NCI-H1694 (cell line): ENCODE measurements at places on chromosomes 12 and 14.
A peak's percentile ranks its signal among the peaks of the same experiment; 100 is the strongest.

GRCh38 chr14:53391631-53392285 is 238.6 kb upstream of the DDHD1 start:
- DNase-seq = no peak

DNA sequence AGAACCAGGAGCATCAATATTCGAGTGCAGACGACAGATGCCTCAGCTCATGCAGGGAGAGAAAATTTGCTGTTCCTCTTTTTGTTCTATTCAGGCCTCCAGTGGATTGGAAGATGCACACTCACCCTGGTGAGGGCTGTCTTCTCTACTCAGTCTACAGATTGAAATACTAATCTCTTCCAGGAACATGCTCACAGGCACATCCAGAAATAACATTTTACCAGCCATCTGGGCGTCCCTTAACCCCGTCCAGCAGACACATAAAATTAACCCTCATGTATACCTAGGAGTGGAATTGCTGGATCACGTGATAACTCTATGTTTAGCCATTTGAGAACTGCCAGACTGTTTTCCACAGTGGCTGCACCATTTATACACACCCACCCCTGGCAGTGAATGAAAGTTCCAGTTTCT is 4.5 kb upstream of the OAS2 start:
- peak; percentile 23 for DNase-seq

DNA sequence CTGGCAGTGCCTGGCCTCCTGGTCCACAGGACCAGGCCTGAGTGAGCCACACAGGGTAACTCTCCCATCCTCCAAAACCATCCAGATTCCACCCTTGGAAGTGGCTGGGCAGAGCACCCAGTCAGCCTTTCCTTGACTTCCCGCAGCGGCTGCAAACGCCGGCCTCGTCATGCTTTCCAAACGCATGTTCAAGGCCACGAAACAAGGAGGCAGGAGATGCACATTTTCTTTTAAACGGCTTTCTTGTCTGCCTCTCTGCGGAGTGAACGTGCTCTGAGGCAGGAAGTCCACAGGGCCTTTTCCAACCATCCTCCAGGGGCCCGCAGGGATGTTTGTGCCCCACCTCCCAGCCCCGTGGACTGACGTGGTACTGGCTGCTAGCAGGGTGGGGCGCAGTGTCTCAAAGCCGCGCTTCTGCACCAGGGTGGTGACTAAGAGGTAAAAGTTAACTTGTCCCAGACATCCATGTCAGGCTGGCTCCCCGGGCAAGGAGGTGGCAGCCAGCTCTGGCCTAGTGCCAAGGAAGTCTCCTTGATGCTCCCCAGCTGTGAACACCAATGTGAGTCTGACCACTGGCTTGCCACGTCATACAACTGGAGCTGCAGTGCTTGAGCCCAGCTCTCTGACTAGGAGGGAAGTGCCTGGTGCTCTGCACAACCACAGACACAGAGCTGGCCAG is 45.0 kb downstream of the KCNA5 start:
- DNase-seq = no peak

DNA sequence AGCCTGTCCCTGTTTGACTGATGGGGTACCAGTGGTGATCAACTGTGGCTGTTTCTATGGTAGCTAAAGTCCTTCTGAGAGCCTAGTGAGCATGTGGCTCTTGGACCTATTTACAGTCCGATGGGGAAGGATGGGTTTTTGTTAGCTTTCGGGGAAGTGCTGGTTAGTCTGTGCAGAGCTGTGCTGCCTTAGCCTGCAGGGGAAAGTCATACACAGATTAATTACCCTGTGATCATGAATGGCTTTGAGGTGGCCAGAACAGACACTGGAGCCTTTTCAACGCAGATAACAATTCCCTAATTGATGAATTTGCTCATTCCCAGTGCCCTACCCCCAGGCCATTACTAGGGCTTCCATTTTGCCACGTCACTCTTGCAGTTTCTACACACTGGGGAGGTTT is 99.7 kb downstream of the WSCD2 start:
- no peak for DNase-seq

DNA sequence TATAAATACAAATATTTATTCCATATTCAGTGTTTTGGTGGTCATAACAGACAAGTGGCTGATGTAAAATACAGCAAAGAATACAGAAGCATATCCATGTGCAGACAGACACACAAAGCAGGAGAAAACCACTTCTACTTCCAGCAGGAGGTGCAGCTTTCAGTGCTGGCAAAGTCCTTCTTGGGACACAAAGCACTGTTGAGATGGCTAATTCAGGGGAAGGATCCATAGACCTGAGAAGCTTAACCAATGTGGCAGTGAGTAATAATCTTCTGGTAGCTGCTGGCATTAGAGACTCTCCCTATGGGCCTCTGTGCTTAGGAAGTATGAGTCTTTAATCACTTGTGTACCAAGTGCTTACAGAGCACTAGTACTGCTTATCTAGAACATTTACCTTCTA is 26.8 kb downstream of the AMN1 start:
- no peak for DNase-seq

GRCh38 chr12:67531501-67531900 is 117.0 kb upstream of the DYRK2 start:
- no peak for DNase-seq

GRCh38 chr14:89773151-89773550 is 181.4 kb downstream of the EFCAB11 start:
- DNase-seq = no peak

DNA sequence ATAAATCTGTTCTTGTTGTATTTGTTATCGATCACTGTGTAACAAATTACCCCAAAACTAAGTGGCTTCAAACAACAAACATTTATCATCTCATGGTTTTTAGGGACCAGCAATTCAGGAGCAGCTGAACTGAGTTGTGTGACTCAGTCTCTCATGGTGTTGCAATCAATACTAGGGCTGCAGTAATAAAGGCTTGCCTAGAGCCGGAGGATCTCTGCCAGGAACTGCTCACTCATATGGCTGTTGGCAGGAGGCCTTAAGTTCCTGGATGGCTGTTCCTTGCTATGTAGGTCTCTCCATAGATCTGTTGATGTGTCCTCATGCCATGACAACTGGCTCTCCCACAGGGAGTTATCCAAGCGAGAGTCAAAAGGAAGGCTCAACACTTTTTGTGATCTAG is 3.8 kb upstream of the PSMC6 start:
- DNase-seq = no peak
